CD4-positive, alpha-beta T cell treated with Interleukin-6 for 4 hours (primary cell): ENCODE measurements at places on chromosomes 1 and 21.

DNA sequence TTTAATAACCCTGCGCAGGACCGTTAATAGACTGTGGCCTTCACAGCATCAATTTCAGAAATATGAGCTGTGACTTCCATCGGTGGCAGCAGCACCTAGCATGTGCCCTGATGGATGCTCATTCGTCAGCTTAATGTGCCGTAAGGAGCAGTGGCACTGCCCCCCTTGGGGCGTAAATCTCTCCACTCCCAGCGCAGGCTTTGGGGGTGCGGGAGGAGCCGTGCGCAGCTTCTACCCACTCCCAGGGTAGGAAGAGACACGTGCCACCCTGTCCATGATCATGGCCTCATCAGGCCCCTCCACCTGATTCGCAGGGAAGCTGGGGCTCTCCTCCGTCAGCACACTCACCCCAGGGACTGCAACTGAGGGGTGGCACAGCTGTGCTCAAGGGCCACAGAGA, 149.5 kb downstream of the NPHP4 start:
- DNase-seq: no peak

GRCh38 chr1:5707566-5708345, 284.5 kb downstream of the NPHP4 start:
- DNase-seq: no peak

DNA sequence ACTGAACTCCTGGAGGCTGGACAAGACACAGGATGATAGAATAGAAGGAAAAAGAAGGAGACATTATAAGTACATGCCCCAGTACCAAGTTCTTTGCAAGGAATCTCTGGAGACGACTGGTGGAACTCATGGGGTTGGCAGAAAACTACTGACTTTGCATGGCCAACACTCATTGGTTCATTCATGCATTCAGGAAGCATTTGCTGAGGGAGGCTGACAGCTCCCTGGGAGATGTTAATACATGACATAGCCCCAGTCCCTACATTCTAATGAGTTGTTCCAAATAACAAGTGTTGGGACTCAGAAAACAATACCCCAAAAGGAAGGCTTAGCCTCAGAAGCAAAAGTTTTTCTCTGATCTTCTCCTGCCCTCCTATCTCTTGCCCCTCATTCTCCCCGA, 172.8 kb upstream of the IRF2BP2 start:
- DNase-seq: no peak

- no peak for DNase-seq
Measured at GRCh38 chr1:186139115-186139514, 235.9 kb downstream of the TPR start.

DNA sequence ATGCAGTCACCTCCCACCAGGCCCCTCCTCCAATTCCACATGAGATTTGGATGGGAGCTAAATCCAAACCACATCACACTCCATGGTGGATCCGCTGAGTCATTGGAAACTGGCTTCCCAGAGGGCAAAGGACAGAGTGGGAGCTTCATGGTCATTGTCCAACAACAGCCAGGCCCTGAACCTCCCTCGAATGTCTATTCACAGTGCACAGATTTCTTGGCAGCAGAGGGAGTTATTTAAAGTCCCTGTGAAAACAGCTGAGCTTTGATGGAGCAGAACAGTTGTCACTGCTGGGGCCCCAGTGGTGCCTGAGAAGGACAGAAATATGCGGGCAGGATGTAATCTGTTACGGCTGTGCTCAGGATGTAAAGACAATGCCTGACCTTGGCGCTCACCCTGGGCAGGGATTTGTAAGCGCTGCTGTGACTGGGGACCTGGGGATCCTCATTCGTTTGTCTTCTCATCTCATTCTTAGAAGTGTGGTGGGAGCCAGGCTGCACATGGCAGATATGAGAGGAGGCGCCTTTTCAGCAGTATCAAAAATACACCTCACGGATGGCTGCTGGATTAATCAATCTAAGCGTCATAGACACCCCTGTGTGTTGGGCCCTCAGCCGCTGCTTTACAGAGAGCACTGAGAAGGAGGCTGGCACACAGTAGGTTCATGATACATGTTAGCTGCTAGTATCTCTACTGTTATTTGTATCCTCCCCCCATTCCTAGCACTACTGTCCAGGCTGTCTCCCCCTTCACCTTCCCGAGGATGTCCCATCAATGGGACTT, 439.4 kb downstream of the PTPRU start:
- DNase-seq: no peak

- no peak for DNase-seq
Measured at GRCh38 chr1:175679981-175680652, 63.3 kb downstream of the TNR start.

DNA sequence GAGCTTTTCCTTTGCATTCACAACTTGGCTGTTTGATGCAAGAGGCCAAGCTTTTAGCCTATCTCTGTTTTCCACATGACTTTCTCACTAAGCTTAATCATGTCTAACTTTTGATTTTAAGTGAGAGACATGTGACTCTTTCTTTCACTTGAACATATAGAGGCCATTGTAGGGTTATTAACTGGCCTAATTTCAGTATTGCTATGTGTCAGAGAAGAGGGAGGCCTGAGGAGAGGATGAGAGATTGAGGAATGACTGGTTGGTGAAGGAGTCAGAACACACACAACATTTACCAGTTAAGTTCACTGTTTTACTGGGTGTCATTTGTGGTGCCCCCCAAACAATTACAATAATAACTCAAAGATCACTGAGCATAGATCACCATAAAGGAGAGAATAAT, 193.5 kb downstream of the CYYR1 start:
- no peak for DNase-seq
